ENCODE measurements at places on chromosomes 1 and 21.

DNA sequence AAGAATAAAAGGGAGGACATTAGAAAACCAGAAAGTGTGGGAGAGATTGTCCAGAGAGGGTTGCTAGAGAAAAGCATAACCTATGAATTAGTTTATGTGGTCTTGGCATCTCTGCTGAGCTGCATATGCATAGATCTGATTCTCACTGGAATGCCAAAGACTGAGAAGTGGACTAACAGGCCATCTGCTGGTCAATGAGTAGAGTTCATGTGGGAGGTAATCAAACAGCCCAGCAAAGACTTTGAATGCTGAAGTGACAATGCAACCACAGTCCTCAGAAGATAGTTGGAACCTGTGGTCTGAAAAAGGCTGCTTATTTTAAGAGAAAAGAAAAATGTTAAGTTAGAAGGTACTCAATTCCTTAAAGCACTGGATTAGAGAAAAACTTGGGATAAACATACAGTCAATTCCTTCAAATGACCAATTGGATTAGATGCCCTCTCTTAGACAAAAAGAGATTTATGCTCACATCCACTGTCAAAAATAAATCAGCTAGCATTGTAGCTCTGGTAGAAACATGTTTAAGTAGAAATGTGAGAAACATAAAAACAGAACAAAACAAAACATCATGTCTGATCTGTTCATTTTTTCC, 382.8 kb downstream of the AMY1C start:
- DNase-seq, result no peak

GRCh38 chr1:212587888-212588510, 20.6 kb upstream of the ATF3 start:
- DNase-seq, result no peak

GRCh38 chr1:54709547-54710292, 5.9 kb upstream of the TTC4 start:
- no peak for DNase-seq

- no peak for DNase-seq
These were observed 8.2 kb downstream of the SYTL1 start for GRCh38 chr1:27349784-27350662.

- peak; percentile 8 for DNase-seq
These were observed 189.3 kb upstream of the EDN2 start for GRCh38 chr1:41673806-41674205.

GRCh38 chr21:28393279-28393678, 599.4 kb downstream of the LTN1 start:
- DNase-seq, result no peak

- DNase-seq, result no peak
These were observed 47.7 kb downstream of the CDCP2 start for GRCh38 chr1:54105080-54105479.

- no peak for DNase-seq
These were observed 127.2 kb downstream of the ZSCAN20 start for GRCh38 chr1:33599516-33600115.

- DNase-seq, result no peak
These were observed 264.7 kb downstream of the SPATA17 start for GRCh38 chr1:217895841-217896240.

DNA sequence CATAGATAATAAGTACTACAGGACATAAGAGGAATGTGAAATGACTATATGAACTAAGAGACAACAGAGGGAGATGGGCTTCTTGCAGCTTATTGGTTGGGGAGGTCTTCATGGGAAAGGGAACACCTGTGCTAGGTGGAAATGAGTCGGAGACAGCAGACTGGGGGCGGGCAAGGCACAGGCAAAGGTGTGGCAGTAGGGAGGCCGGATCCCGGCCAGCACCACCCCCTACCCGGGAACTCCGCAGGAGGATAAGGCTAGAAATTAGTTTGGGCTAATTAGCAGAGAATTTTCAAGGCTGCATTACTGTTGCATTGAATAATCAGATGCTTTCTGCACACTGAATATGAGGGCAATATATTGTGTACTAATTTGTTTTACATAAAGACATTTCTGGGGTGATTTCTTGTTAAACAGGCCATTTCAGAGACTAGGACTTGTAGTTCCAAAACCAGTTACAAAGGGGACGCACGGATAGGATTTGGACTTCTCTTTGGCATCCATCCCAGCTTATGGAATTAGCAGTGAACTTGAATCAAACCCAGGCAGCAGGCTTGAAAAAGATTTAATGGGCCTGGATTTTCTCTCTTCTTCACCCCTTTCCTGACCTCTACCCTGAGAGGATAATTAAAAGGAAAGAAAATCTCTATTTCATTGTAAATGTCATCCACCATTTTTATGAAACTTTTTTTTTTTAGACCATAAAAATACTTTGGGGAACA, 2.2 kb upstream of the HUNK start:
- no peak for DNase-seq

- peak; percentile 28 for DNase-seq
These were observed 5.0 kb downstream of the JMJD4 start for GRCh38 chr1:227729881-227730629.

DNA sequence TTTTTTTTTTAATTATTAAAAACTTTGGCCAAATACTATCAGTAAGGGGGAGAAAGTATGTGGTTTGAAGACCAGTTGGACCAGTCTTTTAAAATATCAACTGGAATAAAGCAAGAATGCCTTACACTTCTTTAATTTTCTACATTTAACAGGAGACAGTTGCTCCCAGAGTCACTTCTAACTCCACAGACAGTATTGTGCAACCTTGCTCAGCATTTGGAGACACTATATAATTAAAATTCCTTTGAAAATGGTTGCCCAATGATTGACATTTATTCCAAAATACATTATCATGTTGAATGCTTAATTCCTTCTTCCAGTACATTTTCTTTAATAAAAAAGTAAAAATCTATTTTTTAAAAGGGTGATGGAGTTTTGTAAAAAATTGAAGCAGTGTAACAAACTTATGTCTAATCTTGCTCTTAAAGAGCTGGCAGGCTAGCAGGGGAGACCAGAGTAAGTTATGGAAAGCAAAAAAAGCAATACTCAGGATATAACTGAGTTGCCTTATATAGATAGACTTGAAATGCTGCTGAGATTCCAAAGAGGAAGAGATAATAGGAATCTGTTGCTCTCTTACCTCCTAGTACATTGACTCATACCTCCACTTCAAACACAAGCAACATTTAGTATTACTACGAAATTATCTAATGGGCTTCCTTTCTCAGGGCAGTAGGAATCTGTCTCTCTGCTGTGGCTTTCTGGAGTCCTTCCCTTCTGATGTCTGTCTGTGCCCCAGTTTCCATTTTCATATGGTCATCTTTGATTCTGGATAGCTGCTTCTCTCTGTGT, 69.7 kb upstream of the RGL1 start:
- no peak for DNase-seq

DNA sequence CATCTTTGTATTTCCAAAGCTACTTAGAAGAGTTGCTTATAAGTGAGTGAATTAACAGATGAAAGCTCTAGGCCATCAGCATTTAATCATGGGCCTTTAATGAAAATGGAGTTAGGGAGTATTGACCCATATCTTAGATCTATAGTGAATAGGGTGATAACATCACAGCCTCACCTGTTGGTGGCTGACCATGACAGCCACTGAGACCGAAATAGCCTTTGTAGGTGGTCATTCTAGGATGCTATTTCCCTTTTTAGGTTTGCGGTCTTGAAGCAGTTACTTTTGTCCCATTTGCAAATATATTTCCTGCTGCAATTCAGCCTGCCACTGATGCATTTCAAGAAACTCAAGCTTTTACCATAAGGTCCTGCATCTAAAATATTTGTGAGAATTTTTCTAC, 410.1 kb upstream of the LYPLAL1 start:
- no peak for DNase-seq

- no peak for DNase-seq
These were observed 7.7 kb downstream of the PM20D1 start for GRCh38 chr1:205842229-205842628.

DNA sequence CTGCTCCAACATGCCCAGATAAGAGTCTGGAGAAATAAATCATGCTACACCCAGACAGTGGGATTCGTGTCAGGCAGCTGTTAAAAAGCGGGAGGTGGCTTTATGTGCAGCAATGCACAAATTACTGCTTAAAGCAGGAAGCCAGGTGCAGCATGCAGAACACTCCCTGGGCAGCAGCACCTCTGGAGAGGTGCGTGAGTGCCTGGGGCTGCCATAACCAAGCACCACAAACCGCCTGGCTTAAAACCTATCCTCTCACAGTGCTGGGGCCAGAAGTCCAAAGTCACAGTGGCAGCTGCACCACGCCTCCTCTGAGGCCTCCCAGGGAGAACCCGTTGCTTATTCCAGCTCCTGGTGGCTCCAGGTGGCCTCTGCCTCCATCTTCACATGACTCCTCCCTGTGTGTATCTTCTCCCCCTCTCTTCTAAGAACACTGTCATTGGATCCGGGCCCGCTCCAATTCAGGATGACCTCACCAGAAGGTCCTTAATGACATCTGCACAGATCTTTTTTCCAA, 115.6 kb downstream of the SIK1 start:
- no peak for DNase-seq

- DNase-seq, result no peak
These were observed 32.4 kb downstream of the PSMG1 start for GRCh38 chr21:39150877-39151276.

DNA sequence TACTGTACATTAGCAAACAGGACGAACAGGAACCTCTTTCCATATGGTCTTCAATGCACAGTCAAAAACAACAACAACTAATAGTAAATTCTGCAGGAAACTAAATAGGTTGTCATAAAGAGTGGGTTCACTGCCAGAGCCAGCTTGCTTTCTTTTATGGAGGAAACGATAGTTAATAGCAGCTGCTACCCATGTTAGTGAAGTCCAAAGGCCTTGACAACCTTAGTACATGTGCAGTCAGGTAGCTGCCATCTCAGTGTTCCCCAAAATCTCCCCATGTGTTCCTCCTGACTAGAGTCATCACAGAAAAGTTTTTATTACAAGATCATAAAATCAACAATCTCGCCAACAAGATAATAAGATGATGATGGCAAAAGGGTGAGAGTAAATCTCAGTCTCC, 16.6 kb upstream of the ADORA3 start:
- DNase-seq, result no peak

DNA sequence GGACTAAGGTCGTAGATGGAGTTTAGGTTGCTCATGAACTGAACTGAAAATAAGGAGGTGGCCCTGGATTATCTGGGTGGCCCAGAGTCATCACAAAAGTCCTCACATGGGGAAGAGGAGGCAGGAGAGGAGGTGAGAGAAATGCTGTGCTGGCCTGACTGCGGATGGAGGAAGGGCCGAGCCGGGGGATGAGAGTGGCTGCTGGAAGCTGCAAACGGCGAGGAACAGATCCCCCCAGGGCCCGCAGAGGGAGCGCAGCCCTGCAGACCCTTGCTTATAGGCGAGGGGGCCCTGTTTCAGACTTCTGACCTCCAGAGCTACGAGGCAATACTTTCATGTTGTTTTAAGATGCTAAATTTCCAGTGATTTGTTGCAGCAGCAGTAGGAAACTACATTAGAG, 102.7 kb upstream of the C1orf174 start:
- no peak for DNase-seq

DNA sequence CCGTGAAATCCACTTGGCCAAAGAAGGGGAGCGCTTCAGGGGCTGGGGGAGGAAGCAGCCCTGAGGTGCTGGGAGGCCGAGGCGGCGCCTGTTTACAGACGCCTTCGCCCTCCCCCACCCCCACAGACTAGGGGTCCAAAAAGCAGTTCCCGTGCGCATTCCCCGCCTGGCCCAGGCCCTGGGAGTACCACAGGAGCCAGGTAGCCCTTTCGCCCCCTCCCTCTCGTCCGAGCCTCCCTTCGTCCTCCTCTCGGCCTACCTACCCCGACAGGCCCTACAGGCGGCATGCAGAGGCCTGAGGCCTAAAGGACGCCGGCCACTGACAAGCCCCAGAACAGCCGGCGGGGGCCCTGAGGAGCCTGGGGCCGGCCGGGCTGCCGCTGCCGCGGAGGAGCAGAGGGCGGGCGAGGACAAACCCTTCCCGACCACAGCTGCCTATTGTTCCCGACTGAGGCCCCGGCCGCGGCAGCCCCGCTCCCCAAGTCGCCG, 522 bp downstream of the RC3H1 start:
- DNase-seq, result peak; percentile 14

- no peak for DNase-seq
These were observed 586.3 kb downstream of the PLA2G4A start for GRCh38 chr1:187415065-187415464.

- no peak for DNase-seq
These were observed 124.7 kb downstream of the SYT2 start for GRCh38 chr1:202585590-202585933.

GRCh38 chr1:57550092-57550491, 126.2 kb upstream of the DAB1 start:
- no peak for DNase-seq

- DNase-seq, result no peak
These were observed 131.3 kb downstream of the TOMM20 start for GRCh38 chr1:234997201-234997895.

GRCh38 chr1:226659641-226660040, 79.4 kb downstream of the ITPKB start:
- no peak for DNase-seq

- DNase-seq, result no peak
These were observed at the start of gene OPRD1 for GRCh38 chr1:28811766-28812668. TSS of gene OPRD1 (plus strand) at chr1:28812170. CDS start at chr1:28812384, 214 bp downstream.

DNA sequence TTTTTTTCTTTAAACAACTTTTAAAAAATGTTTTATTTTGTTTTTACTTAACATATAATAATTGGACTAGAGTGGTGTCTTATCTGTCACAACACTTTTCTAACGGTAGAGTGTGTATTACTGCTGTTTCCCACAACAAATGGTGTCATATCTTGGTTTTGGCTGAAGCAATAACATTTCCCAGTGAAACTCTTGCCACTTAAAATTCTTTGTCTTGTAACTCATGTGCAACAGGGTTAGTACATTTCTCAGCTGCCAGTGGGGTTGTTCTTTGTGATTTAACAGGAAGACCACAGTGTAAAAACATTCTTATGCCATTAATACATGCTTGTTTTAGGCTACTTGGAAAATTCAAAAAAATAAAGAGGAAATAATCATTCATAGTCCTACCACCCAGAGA, 43.5 kb downstream of the ALPL start:
- no peak for DNase-seq

- DNase-seq, result no peak
These were observed 1.4 kb downstream of the IL6R start for GRCh38 chr1:154406572-154406879.

- no peak for DNase-seq
These were observed 1634.1 kb downstream of the PLA2G4A start for GRCh38 chr1:188462837-188463236.

DNA sequence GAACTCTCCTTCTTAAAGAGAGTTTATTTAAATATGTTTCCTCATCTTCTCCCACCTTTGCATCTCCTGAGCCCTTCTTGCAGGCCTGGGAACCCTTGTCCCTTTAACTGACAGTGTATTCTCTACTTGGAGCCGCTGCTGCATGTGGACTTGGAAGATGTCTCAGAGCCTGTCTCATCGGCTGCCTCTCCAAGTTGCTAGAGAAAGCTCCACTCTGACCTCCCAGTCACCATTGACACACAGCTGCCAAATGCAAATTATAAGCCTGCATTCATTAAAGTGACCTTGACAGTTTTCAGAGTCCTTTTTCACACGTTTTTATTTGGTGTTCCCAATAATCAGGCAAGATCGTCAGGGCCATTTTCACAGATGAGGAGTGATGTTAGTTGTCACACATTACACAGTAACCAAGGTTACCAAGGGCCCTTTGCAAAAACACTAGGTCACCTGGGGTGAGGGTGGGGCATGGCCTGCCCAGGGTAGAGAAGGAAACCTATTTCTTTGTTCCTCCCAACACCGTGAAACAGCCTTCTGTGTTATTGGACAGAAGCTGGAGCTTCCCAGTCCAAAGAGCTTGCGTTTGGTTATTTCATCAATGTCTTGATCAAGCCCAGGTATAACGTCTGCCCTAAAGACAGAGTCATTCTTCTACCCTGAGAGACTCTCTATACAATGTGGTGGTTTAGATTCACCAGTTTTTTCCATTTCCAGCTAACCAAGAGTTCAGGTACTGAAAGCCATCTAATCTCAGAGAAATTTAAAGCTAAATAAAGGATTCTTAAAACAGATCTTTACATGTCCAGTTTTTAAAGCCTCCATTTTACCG, 164.1 kb downstream of the GALNT2 start:
- DNase-seq, result no peak

Measured in stimulated activated naive CD4-positive, alpha-beta T cell treated with Interleukin-2 at 50 U/mL for 16 hours (primary cell).